ELF-1 (cell line): ENCODE measurements at places on chromosomes 1 and 21.

- no peak for DNase-seq
Observed at GRCh38 chr1:14852291-14852690, 253.8 kb downstream of the KAZN start.

- DNase-seq: no peak
Observed at GRCh38 chr1:201288765-201289164, 5.5 kb downstream of the PKP1 start.

- DNase-seq: no peak
Observed at GRCh38 chr1:248918131-248918530, 12.1 kb downstream of the PGBD2 start.

DNA sequence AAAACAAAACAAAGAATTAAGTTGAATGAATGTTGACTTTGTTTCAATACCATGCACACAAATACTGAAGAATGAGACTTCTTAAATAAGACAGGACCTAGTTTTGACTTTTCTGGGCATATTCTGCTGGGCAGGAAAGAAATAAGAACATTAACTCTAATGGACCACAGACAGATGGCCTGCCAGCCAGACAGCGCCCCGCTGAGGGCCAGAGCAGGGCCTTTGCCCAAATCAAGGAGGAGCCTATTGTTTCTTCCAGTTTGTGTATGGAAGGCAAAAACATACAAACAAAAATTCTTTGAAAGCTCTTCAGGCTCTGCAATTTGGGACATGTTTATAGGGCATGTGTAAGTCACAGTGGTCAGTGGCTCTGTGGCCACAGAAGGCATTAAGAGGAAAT is 44.4 kb upstream of the KIF26B start:
- DNase-seq: no peak

- DNase-seq: no peak
Observed at GRCh38 chr1:85451236-85451830, 13.6 kb downstream of the DDAH1 start.

- peak; percentile 83 for DNase-seq
Observed at GRCh38 chr1:110207831-110208230, 2.3 kb upstream of the KCNC4 start.

DNA sequence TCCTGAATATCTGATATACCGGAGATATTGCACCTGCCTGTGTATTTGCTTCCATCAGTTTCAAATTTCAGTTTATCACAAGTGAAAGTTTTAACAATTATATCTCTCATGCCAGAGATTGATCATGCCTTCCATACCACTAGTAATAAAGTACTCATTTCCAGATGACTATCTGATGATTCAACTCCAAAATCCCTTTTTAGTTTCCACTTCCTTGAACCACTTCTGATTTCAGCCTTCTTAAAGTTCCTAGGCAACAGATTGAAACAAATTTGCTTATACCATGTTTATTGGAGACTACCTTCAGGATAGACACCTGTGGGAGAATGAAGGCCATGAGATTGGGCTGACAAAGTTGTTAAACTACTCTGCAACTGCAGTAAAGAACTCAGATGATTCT is 21.5 kb upstream of the COL11A1 start:
- no peak for DNase-seq

- DNase-seq: peak; percentile 47
Observed at GRCh38 chr21:41680444-41681347, 86.2 kb downstream of the RIPK4 start.

- DNase-seq: no peak
Observed at GRCh38 chr1:203468326-203468725, 7.3 kb upstream of the PRELP start.

DNA sequence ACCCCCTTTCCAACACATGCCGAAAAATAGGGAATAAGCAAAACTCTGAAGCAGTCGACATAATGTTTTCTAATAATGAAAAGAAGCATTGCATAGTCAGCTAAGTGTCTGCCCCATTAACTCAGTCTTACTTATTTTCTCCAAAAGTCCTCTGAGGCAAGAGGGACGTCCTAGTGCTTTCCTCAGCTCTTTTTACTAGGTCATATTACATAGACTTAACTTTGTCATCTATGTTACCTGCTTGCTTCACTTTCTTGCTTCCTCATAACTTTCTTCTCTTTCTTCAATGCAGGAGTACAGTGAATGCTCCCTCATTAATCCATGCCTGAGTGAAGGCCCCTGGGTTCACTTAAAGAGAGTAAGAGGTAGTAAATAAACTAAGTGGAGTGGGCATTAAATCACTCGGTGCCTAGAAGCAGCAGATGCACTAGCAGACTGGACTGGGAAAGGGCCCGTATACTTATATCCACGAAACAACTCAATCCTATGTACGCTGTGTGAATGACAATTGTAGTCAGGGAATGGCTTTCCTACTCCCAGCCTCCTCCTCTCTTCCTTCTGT is 210.5 kb upstream of the SPAG17 start:
- DNase-seq: no peak

- DNase-seq: no peak
Observed at GRCh38 chr1:40896482-40896881, 34.3 kb upstream of the CITED4 start.

GRCh38 chr1:229035748-229036082 is 235.2 kb upstream of the RAB4A start:
- no peak for DNase-seq

DNA sequence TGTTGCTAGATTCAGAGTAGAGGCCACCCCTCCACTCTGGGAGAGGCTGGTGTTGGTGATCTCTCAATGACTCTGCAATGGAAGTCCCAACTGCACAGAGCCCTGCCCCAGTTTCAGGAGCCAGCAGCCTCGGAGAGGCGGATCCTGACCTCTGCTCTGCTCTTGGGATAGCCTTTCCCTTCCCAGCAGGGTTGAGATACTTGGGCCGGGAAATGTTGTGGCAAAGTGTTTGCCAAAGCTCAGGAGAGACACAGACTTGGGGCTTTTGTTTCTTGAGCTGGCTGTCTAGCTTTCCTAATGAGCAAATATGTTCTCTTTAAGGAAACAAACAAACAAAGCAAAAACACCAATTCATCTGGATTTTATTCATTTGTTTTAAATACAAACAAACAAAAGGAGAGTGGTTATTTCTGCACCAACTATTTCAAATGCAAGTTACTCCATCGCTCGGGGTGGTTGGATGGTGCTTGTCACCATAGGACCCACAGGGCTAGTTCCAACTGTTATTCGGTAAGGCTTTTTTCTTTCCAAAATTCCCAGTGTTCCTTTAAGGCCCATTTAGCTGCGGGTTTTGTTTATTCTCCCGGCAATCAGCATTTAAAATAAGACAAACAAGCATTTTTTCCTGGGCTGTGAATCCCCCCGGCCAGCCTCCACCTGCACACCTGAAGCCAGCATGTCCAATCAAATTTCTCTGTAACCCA is 193.9 kb upstream of the LMO4 start:
- DNase-seq: no peak

DNA sequence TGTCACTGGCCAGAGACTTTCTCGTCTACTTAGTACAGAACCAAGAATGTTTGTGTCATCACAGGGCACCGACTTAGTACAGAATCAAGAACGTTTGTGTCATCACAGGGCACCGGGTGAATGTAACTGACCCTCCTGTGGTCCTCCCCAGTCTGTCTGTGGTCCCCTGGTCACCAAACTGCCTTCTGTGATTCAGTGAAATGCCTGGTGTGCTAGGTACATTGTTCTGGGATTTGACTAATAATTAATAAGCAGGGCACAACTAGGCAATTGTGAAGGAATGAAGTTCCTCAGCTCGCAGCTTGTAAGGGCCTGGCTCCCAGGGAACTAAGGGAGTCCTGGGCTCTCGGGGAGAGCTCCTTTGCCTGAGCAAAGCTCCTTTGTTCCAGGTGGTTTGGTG is 7.2 kb downstream of the MECR start:
- DNase-seq: no peak

GRCh38 chr1:219279017-219279770 is 105.5 kb downstream of the LYPLAL1 start:
- no peak for DNase-seq

- no peak for DNase-seq
Observed at GRCh38 chr21:40840401-40841125, 6.4 kb downstream of the DSCAM start.

GRCh38 chr21:10521091-10521598 is at the start of gene TPTE:
TSS of gene TPTE (plus strand) at chr21:10521583. CDS start at chr21:10538724, 17,141 bp downstream.
- DNase-seq: peak; percentile 91

- DNase-seq: no peak
Observed at GRCh38 chr1:230276401-230276800, 149.7 kb downstream of the PGBD5 start.

DNA sequence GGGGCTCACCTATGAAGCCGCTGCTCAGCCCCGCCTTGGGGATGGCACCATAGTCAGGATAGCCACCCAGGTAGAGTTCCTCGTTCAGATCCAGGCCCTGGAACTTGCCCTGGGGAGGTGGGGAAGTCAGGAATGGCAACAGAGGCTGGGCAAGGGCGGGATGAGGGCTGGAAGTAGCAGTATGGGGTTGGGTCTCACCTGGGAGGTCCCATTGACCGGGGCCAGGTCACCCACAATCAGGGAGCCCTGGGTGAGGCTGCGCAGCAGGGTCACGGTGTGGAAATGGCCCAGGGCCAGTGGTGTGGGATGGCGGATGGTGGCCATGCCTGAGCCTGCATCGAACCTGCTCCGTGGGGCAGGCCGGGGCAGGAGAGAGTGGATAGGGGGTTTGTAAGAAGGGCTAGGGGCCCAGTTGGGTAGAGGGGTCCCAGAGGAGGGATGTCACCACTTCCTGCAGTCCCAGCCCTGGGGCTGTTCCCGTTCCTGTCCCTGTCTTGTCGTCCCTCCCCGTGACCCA is 19.4 kb downstream of the LDLRAD2 start:
- DNase-seq: no peak

GRCh38 chr1:46098027-46098712 is 34.3 kb downstream of the PIK3R3 start:
- no peak for DNase-seq

DNA sequence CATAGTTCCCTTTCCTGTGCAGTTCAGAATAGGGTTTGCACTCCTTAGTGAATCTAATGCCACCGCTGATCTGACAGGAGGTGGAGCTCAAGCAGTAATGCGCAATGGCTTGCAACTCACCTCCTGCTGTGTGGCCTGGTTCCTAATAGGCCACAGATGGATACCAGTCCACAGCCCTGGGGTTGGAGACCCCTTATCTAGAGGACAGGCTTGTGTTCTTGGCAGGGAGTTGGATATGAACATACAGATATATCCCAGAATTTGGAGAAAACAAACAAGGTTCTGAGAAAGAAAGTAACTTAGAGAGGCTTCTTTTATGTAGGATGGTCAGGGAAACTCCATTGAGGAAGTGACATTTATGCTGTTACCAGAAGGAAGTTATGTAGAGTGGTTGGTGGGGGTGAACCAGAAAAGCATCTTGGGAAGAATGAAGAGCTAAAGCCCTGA is 5.1 kb upstream of the PTPRC start:
- no peak for DNase-seq

- DNase-seq: no peak
Observed at GRCh38 chr1:28159680-28160079, 16.8 kb downstream of the PTAFR start.

DNA sequence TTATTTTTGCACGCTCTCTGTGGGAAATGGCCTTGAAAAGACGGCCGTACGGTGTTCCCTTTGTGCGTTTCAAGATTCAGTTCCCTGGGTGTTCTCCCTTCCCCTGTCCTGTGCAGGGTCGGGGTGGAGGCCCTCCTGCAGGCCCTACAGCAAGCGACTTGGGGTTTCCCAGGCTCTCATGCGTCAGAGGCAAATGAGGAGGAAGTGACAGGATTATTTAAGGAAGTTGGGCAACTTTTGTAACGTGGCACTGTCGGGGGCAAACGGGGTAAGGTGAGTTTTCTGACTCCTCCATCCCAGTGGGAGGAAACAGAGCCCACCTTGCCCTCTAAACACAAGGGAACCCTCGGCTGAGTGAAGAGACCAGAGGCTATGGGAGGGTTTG is 16.1 kb upstream of the AJAP1 start:
- no peak for DNase-seq

GRCh38 chr1:5938101-5938646 is 54.1 kb downstream of the NPHP4 start:
- no peak for DNase-seq

- DNase-seq: no peak
Observed at GRCh38 chr1:184682956-184683355, 71.7 kb downstream of the EDEM3 start.

- no peak for DNase-seq
Observed at GRCh38 chr1:115364046-115364779, 26.2 kb upstream of the NGF start.

- DNase-seq: no peak
Observed at GRCh38 chr1:188006354-188006753, 1177.6 kb downstream of the PLA2G4A start.

GRCh38 chr1:207817166-207817565 is 65.3 kb downstream of the CD46 start:
- DNase-seq: no peak

DNA sequence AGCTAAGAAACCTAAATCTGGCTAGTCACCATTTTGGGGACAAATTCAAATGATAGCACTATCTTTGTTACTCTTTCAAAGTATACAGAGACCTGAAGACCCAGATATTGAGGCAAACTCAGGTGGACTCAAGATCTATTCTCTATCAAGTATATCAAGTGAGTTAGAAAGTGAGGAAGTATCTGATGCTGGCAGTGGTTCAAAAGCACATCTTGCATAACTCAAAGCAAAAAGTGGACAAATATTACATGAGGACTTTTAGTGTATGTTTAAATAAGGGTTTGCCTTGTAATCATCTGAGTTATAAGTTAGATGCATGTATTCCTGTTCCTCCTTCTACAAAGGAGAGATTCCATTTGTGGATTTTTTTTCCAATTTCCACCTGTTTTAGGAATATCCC is 338.4 kb downstream of the DISC1 start:
- no peak for DNase-seq

DNA sequence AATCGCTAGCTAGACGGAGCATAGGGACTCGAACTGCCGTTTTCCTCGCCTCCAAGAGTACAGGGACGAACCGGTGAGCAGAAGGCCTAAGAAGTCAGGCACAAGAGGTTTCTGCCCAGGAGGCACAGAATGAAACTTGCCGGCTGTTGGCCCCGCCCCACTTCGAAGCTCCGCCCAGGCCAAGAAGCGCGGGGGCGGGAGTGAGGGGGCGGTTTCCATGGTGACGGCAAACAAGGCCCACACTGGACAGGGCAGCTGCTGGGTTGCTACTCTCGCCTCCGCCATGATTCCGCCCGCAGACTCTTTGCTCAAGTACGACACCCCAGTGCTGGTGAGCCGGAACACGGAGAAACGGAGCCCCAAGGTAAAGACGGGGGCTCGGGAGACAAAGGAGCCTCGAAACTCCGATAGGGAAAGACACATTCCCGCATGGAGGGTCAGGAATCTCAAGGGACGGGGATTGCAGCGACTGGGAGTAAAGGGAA is at the start of gene DNALI1:
Gene DNALI1, plus strand, starts transcription at position 229 of the 485 bp plus-strand sequence. Its CDS starts 55 bp downstream, at position 284.
- peak; percentile 97 for DNase-seq

DNA sequence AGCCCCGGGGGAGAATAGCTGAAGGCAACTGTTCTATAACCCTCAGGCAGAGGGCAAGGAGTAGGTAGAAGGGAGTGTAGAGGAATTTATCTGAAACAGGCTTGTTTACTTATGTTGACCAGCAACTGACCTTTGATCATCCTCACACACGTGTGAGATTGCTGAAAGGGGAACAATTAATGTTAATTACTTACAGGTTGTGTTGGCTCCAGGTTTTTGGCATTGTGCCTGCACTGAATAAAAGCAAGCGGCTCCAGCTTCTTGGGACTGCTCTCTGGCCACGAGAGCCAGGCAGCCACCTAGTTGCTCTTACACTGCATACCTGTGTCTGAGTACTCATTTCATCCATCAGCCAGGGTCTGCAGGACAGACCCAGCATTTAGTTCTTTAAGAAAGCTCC is 41.3 kb upstream of the ARHGEF10L start:
- no peak for DNase-seq

GRCh38 chr1:67346982-67347381 is 39.3 kb downstream of the IL12RB2 start:
- no peak for DNase-seq
